ENCODE measurements at places on chromosomes 7 and 10.

DNA sequence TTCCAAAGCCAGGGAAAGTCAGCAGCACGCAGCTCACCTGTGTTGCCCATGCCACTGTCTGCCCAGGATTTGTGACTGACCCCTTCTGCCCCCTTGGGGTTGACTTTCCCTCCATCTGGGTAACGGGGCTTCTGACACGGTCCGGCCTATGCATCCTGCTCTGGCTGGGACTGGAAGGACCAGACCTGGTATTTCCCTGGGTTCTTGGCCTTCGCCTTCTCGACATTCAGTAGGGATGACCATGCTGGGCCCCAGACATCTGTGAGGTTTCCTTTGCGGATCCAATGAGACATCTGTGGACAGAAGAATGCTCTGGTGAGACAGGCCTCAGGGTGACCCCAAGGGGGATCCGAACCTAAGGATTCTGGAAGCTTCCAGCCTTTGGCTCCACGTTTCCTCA is 34.2 kb upstream of the ZNF716 start:
- no peak for DNase-seq

GRCh38 chr10:129851941-129852640 is 112.0 kb downstream of the EBF3 start:
- DNase-seq, result no peak

GRCh38 chr7:43569424-43569823 is 13.5 kb upstream of the STK17A start:
- DNase-seq, result no peak

- DNase-seq, result no peak
Measured at GRCh38 chr10:50619166-50619565, 4.6 kb downstream of the SGMS1 start.

- no peak for DNase-seq
Measured at GRCh38 chr7:98278408-98278807, 3.1 kb upstream of the BRI3 start.

GRCh38 chr7:31192986-31193385 is 140.9 kb downstream of the ADCYAP1R1 start:
- DNase-seq, result no peak

- no peak for DNase-seq
Measured at GRCh38 chr10:22308390-22308789, 7.8 kb upstream of the COMMD3 start.

GRCh38 chr7:114051871-114052331 is 133.1 kb upstream of the PPP1R3A start:
- no peak for DNase-seq

- DNase-seq, result no peak
Measured at GRCh38 chr7:133746847-133747246, 380.3 kb upstream of the LRGUK start.

DNA sequence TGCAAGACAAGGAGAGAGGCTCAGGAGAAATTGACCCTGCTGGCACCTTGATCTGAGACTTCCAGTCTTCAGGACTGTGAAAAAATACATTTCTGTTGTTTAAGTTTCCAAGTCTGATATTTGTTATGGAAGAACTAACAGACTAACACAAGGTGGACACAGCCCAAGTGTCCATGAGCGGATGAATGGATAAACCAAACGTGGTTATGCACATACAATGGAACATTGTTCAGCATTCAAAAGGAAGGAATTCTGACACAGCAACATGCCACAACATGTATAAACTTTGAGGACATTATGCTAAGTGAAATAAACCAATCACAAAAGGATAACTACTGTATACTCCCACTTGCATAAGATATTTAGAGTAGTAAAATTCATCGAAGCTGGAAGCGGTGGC is 76.5 kb downstream of the FAM13C start:
- DNase-seq, result no peak

DNA sequence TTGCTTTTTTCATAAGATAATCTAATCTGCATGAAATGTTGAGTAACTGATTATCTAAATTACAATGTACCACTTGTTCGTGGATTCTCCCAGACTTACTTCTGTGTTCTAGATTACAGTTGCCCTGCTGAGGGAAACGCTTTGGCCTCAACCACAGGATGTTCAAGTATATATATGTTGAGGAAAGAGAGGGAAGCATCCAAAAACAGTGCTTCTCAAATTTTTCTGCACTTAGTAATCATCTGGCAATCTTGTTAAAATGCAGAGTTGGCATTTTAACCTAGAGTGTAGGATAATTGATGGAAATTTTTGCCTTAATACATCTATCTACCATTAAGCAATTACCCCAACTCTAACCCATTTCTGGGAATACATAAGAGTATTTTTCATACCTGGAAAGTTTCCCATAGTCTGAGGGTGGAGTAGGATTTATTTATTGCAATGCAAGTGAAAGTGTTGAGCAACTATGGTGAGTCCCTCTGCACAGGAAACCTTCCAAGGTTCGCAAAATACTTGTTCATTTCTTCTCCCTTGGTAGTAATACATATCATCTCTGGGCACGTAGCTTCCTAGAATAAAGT is 59.6 kb upstream of the C1GALT1 start:
- DNase-seq, result no peak

GRCh38 chr7:138000081-138000701 is 1.7 kb downstream of the CREB3L2 start:
- no peak for DNase-seq

GRCh38 chr10:63760034-63760707 is 239.0 kb downstream of the REEP3 start:
- DNase-seq, result no peak

DNA sequence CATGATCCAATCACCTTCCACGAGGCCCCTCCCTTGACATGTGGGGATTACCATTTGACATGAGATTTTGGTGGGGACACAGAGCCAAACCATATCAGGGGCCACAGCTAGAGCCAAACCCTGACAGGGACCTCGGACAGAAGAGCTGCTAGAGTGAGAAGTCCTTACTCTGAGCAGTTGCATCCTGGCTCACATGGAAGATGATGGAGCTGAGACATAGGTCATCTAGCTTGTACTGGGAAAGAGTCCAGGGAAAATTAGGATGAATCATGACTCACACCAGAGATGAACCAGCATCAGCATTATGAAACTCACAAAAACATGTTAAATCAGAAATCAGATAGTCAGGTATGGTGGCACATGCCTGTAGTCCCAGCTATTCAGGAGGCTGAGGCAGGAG is 12.8 kb upstream of the FMC1 start:
- DNase-seq, result no peak

DNA sequence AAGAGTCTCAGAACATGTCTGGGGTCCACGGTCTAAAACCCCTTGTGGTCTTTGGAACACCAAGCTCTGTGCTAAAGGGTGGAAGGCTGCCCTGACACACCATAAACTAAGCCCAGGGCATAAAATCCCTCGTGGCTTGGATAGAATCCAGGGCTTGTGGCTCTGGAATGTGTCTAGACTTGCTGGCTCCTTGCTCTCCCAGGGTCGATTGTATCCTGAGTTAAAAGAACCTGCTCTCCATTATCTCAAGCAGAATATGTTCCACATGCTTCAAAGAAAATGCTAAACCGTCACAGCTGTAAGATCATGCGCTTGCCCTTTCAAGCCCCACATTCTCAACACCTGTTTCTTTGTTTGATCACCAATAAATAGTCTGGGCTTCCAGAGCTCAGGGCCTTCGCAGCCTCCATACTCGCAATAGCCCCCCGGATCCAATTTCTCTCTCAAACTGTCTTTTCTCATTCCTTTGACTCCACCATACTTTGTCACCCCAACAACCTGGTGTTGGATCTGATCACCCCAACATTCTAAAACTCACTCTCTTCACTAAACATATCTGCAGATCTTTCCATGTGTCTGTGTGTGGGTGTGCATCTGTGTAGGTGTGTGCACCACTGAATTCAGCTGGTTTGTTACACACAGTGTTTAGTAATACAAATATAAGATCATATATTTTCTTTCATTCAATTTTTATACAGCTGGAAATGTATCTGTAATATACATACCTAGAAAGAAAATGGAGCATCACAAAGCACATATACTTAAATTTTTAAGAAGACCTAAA is 238.5 kb downstream of the ZMYND11 start:
- DNase-seq, result no peak

DNA sequence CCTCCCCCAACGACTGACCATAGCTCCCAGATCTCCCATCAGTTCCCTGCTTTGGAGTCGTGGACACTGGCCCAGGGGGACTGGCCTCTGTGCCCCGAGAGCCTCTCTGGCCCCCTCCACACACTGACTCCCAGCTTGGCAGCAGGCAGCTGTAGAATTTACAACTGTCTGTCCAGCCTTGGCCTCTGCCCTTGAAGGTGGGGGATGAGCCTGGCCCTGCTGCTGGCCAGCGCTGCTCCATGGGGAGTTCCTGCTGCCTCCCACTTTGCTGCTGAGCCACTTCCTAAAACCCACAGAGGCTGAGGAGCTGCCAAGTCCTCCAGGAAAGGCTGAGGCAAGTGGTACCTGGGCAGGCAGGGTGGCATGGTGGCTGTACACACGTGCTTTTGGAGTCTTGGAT is 147.1 kb downstream of the WDR11 start:
- no peak for DNase-seq

DNA sequence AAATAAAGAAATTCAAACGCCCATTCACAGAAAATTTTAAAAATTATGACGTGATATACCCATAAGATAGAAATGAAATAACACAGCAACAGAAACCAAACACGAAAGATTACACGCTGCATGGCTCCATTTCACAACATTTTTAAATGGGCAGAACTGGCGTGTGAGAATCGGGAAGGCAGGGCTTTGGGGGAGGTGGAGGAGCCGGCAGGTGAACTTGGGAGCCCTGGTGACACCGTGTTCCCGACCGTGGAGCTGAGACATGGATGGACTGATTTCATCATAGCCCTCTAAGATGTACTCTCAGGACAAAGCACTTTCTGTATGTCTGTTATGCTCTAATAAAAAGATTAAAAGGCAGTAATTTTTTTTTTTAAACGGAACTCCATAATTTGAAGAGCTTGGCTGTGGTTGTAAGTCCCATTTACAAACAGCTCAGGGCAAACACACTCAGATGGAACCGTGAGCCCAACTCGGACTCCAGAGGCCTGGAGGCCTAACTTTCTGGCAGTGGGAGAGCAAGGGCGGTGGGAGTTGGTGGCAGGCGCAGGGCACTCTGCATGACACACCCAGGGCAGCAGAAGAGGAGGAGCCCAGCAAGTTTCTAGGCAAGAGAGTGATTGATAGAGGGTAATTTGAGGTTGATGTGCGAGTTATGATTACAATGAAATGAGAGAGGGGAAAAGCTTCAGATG is 203.4 kb downstream of the MAD1L1 start:
- DNase-seq, result no peak

- no peak for DNase-seq
Measured at GRCh38 chr10:96840841-96841518, 8.9 kb downstream of the LCOR start.

- DNase-seq, result peak; percentile 73
Measured at GRCh38 chr7:50349963-50350944, 45.7 kb downstream of the IKZF1 start.

DNA sequence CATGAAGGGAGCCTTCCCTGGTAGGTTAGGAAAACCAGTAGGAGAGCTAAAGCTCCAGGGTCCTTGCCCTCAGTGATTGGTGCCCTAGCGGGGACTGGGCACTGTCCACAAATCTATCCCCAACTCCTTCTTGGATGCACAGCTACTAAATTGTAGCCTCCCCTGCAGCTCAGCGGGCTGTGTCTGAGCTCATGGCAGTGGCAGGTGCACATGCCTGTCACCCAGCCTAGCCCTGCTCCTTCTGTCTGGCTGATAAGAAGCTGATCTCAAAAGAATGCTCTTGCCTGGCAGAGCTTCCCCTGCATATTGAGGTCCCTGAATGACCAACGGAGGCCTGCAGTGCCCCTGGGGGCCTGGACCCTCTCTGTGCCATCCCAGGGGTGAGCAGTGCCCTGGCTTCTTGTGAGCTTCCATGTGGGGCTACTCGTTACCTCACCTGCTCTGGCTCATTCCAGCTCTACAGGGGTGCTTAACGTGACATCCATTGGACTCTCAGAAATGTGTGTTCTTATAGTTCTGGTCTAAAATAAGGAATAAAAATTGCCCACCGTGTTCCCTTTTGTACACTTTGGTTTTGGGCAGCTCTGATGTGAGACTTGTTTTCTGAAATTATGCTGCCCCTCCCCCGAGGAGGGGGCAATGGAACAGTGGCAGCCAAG is 59.8 kb upstream of the ANTXRL start:
- DNase-seq, result no peak

DNA sequence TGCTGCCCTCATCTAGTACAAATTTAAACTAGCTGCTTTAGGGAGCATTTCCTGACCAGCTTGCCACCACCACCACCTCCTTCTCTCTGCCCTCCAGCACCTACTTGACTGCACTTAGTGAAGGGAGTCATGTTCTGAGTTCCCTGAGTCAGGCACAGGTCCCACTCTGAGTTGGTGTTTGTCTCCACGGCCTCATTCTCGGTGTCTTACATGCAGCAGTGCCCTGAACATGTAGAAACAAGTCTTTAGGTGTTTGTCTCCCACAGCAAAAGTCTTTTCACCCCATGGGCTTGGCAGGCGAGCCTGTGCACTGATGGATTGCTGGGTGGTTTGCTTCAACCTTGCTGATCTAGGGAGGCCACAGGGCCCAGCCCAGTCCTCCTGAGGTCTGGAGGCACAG is 16.9 kb downstream of the TSPAN14 start:
- no peak for DNase-seq

GRCh38 chr7:20083781-20084180 is 133.4 kb downstream of the MACC1 start:
- DNase-seq, result no peak

- DNase-seq, result no peak
Measured at GRCh38 chr10:47225928-47226645, 73.9 kb upstream of the GDF10 start.

DNA sequence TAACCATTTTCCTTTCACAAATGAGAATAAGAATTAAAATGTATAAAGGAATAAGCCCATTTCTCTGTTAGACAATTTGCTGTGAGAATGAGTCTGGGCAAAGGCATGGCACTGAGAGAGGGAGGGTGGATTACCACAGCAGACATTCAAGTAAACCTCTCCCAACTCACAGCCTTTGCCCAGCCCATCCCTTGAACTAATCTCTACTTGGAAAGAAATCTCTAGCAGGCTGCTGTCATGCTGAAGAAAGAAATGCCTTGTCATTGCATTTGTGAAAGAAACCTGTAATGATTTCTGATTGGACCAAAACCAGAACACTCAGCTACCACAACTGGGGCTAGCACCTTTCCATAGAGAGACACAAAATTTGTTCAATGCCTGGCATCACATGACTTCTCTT is 39.2 kb downstream of the CH25H start:
- DNase-seq, result no peak

GRCh38 chr10:5603091-5603847 is 63.1 kb downstream of the ASB13 start:
- no peak for DNase-seq

- no peak for DNase-seq
Measured at GRCh38 chr7:39691821-39692220, 68.4 kb downstream of the RALA start.

- no peak for DNase-seq
Measured at GRCh38 chr10:13347043-13347499, 1.0 kb downstream of the SEPHS1 start.

- no peak for DNase-seq
Measured at GRCh38 chr10:72037266-72037665, 51.1 kb downstream of the SPOCK2 start.

- DNase-seq, result no peak
Measured at GRCh38 chr7:108372618-108373017, 83.6 kb downstream of the NRCAM start.

Data from activated CD4-positive, alpha-beta T cell treated with anti-CD3 and anti-CD28 coated beads for 24 hours (primary cell).